Stimulated activated CD4-positive, alpha-beta T cell treated with anti-CD3 and anti-CD28 coated beads, Interleukin-4, amount 100 ng/mL, for 1 hour (primary cell): ENCODE measurements at places on chromosomes 7 and 10.

DNA sequence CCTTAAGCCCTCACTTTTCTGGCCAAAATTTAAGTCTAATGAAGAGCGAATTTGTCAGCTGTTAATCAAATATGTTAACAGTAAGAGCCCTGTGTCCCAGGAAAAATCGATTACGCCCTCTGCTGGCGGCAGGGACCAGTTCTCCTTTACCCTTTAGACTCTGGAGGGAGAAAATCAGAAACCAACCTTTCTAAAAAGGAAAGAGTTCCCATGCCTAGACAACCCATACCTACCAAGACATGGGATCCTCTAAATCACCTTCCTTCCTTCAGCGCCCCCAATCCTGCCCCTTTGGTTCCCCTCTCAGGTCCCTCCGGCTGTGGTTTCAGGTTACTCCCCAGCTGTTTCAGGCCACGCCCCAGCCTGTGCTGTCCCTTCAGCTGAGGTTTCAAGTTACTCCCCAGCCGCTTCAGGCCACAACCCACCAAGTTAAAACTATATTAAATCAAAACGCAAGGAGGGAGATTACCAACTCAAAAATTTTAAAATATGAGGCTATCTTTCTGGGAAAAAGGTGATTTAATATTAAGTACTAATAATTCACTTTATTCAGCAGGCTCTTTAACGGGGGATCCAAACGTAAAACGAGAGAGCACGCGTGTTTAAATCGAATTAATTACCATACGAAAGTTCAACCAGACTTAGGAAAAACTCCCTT, 1.4 kb upstream of the AKR1B15 start:
- peak; percentile 73 for DNase-seq

DNA sequence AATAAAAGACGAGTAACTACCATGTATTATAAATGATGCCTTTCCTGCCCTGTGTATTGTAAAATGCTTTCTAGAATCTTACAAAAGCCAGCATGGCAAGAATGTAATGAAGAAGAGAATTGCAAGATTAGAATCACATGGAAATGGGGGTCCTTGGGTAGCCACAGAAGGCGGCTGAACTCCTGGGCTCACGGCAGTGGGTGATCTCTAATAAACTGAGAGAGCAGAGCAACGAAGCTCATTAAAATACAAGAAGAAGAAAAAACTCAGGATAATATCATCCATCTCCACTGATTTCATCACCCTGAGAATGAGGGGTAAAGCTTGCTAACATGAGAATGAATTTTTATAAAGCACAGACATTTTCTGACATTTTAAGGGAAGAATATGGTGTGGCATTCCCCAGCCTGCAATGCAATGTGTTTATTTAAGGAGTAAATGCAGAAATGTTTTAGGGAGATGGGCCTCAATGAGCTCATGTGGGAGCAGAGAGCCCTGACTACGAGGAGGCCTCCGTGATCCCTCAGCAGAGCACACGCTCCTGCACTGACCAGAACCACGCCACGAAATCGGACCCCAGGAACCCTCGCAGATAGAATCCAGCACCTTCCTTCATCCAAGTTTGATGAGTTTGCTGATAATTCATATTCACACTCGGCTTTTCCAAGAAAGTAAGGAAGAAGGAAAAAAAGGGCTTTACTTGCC, 92.7 kb upstream of the PFKP start:
- no peak for DNase-seq

- no peak for DNase-seq
These were observed 70.4 kb upstream of the NOBOX start for GRCh38 chr7:144473908-144474307.

- no peak for DNase-seq
These were observed 21.5 kb upstream of the GRIFIN start for GRCh38 chr7:2497500-2498336.

DNA sequence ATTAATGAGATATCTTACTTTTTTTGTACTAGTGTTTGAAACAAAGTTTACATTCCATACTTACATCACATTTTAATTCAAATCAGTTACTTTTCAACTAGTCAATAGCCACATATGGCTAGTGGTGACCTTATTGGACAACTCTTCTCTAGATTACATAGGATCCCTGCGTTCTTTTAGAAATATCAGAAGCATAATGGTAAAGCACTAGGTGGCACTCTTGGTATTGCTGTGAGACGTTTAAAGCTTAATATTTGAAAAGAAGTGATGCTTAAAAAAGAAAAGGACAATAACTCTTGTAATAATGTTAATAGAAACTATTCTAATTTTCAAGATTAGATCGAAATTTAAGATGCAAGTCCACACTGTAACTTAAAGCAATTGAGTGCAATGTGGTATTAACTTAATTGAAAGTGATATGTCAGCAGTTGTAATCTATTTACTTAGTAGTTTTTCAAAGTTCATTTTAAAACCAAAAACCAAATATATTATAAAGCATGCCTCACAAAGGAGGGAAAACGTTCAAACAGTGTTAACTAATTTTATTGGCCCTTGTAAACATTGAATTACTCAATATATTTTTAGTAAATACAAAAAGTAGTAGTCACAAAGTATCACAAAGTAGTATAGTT, 339.1 kb downstream of the ATRNL1 start:
- no peak for DNase-seq

- DNase-seq = no peak
These were observed 149.9 kb downstream of the NEURL1 start for GRCh38 chr10:103643381-103643780.

- no peak for DNase-seq
These were observed 13.4 kb downstream of the WDFY4 start for GRCh38 chr10:48697821-48698764.

GRCh38 chr10:29757551-29758297, 123.0 kb upstream of the SVIL start:
- DNase-seq = no peak

- DNase-seq = no peak
These were observed 112.6 kb downstream of the C1GALT1 start for GRCh38 chr7:7294911-7295310.

DNA sequence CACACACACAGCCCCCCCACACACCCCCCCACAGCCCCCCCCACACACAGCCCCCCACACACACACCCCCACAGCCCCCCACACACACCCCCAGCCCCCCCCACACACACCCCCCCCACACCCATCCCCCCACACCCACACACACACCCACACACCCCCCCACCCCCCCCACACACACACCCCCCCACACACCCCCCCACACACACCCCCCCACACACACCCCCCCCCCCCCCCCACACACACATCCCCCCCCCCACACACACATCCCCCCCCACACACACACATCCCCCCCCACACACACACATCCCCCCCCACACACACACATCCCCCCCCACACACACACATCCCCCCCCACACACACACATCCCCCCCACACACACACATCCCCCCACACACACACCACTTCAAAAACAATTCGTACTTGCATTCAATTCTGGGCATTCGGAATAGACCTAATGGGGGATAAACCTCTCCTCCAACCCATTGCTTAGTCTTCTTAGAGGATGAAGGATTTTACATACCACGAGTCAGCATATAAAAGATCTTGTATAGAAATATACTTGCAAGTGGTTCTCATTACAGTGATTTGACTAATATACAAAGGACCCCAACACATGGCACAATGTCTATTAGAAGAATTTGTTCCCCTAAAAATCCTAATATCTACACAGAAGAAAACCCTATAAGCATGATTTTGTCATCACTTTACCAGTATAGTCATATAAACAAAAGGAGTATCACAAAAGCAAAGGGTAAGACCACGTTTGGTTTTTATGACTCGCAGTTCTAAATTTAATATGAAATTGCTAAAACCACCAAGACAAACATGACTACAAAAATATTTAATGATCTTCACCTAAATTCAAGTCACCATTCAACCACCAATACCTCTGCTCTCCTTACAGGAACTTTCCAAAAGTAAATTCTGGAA, 80.9 kb downstream of the DIP2C start:
- no peak for DNase-seq

- DNase-seq = no peak
These were observed 28.5 kb downstream of the GET4 start for GRCh38 chr7:904847-905246.

GRCh38 chr10:110418218-110418617, 79.5 kb upstream of the DUSP5 start:
- no peak for DNase-seq

- no peak for DNase-seq
These were observed 309.1 kb downstream of the MDFIC start for GRCh38 chr7:115230882-115231571.

DNA sequence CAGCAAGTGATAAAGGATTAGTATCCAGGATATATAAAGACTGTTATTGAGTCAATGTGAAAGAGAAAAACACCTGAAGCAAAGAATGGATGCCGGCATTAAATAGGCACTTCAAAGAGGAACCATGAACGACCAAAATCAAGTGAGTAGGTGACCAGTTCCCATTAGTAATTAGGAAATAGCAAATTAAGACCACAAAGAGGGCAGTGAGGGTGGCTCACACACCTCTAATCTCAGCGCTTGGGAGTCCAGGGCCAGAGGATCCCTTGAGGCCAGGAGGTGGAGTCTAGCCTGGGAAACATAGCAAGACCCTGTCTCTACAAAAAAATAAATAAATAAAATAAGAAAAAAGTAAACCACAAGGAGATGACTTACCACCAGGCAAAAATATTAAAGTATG, 1.5 kb upstream of the ANTXRL start:
- no peak for DNase-seq

DNA sequence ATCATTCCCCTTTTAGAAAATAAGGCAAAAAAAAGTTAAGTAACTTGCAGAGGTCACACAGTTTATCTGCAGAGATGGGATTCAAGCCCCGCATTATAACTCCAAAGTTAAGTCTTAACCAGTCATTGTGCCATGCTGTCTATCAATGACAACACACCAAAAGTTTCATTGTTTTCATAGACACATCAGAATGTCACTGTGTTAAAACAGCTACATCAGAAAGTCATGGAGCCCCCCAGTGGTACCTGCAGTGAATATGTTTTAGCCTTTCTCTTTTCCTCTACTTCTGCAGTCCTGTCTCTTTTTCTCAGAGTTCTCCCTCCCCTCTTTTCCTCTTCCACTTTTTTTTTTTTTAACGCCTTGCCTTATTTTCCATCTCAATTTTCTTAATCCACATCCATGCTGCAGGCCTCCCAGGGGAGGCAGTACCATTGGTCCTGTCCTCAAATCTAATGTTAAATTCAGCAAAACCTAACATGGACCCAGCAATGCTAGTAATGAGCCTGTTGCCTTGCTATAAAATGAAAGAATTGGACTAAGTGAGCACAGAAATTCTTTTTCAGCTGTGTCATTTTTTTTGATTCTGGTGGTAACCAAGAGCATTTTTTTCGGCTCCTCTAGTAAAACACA, 3.8 kb upstream of the NRCAM start:
- DNase-seq = no peak

DNA sequence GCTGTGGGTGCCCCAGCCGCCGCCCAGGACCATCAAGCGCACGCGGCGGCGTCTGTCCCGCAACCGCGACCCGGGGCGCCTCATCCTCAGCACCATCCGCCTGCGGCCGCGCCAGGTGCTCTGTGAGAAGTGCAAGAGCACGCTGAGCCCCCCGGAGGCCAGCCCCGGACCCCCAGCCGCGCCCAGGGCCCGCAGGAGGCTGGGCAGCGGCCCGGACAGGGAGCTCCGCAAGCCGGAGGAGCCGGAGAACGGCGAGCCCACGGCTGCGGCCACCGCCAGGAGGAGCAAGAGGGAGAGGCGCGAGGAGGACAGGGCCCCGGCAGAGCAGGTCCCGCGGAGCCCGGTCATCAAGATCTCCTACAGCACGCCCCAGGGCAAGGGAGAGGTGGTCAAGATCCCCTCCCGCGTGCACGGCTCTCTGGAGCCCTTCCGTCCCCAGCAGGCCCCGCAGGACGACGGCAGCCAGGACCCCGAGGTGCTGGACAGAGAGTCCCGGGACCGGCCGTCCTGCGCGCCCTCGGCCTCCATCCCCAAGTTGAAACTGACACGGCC, 8.0 kb downstream of the PWWP2B start:
- DNase-seq = no peak

DNA sequence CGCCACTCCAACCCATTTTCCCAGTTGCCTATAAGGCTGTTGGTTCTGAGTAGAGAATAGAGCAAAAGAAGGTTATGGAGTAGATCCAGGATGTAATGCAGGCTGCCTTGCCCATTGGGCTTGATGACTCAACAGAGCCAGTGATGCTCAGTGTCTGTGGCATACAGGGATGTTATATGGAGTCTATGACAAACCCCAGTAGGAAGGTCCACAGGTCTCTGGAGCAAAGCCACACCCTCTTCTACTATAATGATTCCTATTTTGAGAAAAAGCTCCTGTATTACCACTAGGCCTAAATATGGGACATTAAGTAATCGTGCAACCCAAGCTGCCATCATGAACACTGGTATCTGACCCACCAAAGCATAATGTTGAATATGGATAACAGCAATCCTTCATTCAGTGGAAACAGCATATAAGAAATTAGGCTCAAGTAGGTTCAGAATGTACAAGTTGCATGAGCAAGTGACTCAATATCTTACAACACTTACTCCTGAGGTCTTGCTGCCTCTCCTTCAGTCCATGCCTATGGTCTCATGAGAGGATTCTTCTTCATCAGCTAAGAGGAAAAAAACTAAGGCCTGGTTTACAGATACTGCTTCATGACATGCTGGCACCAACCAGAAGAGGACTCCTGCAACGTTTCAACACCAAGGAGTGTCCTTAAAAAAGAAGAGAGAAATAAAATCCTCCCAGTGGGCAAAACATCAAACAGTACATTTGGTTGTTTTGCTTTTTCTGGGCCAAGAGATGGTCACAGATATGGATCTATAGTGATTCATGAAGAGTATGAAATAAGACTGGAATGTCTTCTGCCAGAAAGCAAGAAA, 14.8 kb upstream of the FHIP2A start:
- no peak for DNase-seq

DNA sequence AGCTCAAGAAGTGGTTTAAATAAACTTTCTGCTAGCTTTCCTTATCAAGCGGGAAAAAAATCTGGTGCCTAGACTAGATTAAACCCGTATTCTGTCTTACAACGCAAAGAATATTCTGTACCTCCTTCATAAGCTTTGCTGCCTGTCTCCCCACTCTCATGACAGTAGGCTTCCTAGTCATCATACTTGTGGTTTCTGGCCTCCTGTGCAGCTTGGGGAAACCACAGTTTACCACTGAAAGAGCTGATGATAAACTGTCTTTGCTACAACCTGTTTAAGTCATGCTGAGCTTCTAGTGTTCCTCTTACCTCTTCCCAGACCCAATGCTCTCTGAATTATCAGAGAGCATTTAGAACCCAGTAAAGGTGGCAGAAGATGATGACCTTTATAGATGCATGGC, 55.0 kb downstream of the PODXL start:
- no peak for DNase-seq

- DNase-seq = no peak
These were observed 817.5 kb downstream of the NXPH1 start for GRCh38 chr7:9250876-9251275.

DNA sequence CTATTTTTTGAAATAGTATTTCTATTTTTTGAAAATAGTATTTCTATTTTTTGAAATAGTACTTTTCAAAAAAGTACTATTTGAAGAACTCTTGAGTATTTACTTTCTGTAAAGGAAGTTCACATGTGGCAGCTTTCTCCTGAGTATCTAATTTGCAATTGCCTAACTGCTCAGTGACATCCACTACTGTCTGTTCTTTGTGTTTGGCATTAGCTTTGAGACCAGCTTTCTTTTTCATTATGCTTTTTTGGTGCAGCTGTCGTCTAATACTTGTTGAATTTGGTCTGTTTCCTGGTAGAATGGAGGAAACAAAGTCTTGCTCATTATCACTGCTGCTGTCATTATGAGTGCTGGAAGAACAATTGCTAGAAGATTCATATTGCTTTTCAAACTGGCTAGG, 99.1 kb downstream of the BMPR1A start:
- DNase-seq = no peak

- DNase-seq = no peak
These were observed 115.2 kb downstream of the ZFAND4 start for GRCh38 chr10:45557275-45557905.
